Liver (tissue), 10 donors: ENCODE measurements at places on chromosomes 16 and 17. TPM values are rescaled to one million over a fixed set of nuclear protein-coding genes. Genes with fewer than 3 reads are reported as not detected.

GRCh38 chr17:27199948-27200347, 94.0 kb upstream of the WSB1 start:
- no peak overlapping the region for H3K4me3 ChIP-seq

- H3K4me3 ChIP-seq = no peak overlapping the region
- peaks cover 2% of the 10 kb centered on the region for H3K36me3 ChIP-seq
- H3K4me1 ChIP-seq = no peaks in the 10 kb centered on the region
- no peak overlapping the region for H3K27ac ChIP-seq
- no peaks in the 10 kb centered on the region for H3K27me3 ChIP-seq
These were observed 362.4 kb downstream of the SLC39A11 start for GRCh38 chr17:72730077-72730476.

DNA sequence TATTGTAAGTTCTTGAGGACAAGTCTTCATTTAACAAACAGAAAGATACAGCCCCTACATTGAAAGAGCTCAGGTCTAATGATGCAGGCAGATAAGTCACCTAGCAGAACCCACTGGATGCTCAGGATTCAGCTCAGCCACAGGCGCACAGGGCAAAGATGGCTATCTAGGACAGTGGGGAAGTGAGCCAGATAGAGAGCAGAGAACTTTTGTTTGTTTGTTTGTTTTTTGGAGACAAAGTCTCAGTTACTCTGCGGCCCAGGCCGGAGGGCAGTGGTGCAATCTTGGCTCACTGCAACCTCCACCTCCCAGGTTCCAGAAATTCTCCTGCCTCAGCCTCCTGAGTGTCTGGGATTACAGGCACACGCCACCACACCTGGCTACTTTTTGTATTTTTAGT, 20.4 kb downstream of the METTL2A start:
- no peaks in the 10 kb centered on the region for H3K4me1 ChIP-seq
- no peaks in the 10 kb centered on the region for H3K27me3 ChIP-seq
- DNase-seq = no peak

DNA sequence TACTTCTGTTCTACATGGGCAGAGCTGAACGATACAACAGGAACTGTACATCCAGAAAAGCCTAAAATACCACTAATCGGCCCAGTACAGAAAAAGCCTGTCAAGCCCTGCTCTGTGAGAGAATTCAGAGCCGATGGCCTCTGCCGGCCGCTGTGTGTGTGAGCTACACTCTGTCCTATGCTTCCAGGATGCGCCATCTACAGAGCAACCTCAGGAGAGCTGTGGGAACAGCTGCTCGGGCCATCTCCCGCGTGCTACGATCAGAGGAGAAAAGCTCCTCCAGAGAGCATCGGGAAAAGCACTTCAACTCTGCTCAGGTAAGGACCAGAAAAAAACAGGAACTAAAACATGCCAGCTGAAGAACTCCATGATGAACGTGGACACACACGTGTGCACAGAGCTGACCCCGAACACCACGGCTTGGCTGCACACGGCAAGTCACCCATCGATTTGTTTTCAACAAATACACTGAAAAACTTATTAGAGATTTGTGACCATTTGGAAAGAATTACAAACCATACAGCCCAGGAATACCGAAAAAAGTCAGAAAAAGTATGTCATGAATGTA, 115.9 kb downstream of the ANKRD11 start:
- H3K36me3 ChIP-seq = no peaks in the 10 kb centered on the region
- no peaks in the 10 kb centered on the region for H3K27me3 ChIP-seq
- no peak overlapping the region for H3K27ac ChIP-seq
- peaks cover 5% of the 10 kb centered on the region for H3K4me1 ChIP-seq
- H3K4me3 ChIP-seq = no peak overlapping the region

DNA sequence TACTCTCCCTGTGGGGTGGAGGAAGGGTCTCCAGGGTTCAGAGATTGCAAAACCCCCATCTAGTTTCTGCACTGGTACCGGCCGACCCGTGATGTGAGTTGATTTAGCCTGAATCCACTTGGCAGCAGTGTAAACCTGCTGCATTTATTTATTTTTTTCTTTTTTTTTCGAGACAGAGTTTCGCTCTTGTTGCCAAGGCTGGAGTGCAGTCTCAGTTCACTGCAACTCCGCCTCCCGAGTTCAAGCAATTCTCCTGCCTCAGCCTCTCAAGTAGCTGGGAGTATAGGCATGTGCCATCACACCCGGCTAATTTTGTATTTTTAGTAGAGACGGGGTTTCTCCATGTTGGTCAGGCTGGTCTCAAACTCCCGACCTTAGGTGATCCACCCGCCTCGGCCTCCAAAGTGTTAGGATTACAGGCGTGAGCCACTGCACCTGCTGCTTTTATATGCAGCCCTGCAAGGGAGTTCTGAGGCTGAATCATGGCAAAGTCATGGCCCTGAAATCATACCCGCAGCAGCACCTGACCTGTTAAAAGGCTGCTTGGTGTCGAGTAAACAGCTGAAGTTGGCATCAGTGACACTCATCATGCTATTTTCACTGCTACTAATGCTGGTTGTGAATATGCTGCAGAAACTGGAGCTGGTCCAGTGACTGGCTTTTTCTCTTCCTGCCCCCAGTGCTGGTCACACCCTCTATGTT, 21.4 kb downstream of the DEXI start:
- peaks cover 3% of the 10 kb centered on the region for H3K36me3 ChIP-seq
- H3K4me3 ChIP-seq = no peak overlapping the region
- peaks cover 62% of the 10 kb centered on the region for H3K4me1 ChIP-seq
- no peaks in the 10 kb centered on the region for H3K27me3 ChIP-seq
- no peak for DNase-seq

DNA sequence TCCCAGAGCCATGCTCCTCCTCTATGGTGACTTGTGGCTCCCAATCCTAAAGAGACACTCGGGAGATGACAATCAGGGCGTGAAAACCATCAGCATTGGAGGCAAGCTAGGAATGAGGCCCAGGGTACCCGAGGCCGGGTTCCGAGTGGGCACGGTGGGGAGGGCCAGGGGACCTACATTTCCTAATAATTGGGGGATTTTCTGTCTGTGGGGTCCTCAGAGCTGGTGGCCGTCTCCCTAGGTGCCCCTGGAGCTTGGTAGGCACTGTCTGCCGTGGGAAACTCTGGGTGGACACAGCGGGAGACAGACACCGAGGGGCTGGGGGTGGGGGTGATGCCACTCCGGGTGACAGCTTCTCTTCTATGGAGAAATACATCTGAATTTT, 312.5 kb upstream of the TNRC6C start:
- H3K4me1 ChIP-seq = no peaks in the 10 kb centered on the region
- H3K4me3 ChIP-seq = no peak overlapping the region
- no peak for DNase-seq
- H3K36me3 ChIP-seq = no peaks in the 10 kb centered on the region
- peaks cover 9% of the 10 kb centered on the region for H3K27me3 ChIP-seq

- no peak overlapping the region for H3K4me3 ChIP-seq
- no peak overlapping the region for H3K27ac ChIP-seq
- DNase-seq = no peak
- H3K36me3 ChIP-seq = peaks cover 10% of the 10 kb centered on the region
These were observed 6.4 kb downstream of the ZNF764 start for GRCh38 chr16:30551781-30552180.

CMTM1 gene
- total RNA-seq = 0.33 TPM

GRCh38 chr17:40937384-40937819, at the start of gene KRT23:
KRT23 (minus strand) TSS chr17:40937646; CDS start chr17:40936603, 1,043 bp downstream.
- no peaks in the 10 kb centered on the region for H3K27me3 ChIP-seq
- no peaks in the 10 kb centered on the region for H3K36me3 ChIP-seq
- DNase-seq = no peak
- no peak within 1 kb of the TSS for H3K4me3 ChIP-seq
- H3K27ac ChIP-seq = no peak within 1 kb of the TSS

- H3K4me3 ChIP-seq = no peak overlapping the region
- H3K27ac ChIP-seq = no peak overlapping the region
- no peaks in the 10 kb centered on the region for H3K27me3 ChIP-seq
- H3K36me3 ChIP-seq = no peaks in the 10 kb centered on the region
These were observed 328.0 kb upstream of the XYLT1 start for GRCh38 chr16:17798716-17799115.

- H3K36me3 ChIP-seq = peaks cover 4% of the 10 kb centered on the region
- H3K4me1 ChIP-seq = peaks cover 39% of the 10 kb centered on the region
- no peaks in the 10 kb centered on the region for H3K27me3 ChIP-seq
- no peak for DNase-seq
- no peak overlapping the region for H3K4me3 ChIP-seq
These were observed 7.3 kb upstream of the SERPINF1 start for GRCh38 chr17:1754430-1755112.

RPTOR gene
- total RNA-seq = 25.4 TPM

GRCh38 chr16:89338863-89339262, 121.4 kb downstream of the ZNF778 start:
- H3K4me1 ChIP-seq = no peaks in the 10 kb centered on the region
- H3K4me3 ChIP-seq = no peak overlapping the region

DNA sequence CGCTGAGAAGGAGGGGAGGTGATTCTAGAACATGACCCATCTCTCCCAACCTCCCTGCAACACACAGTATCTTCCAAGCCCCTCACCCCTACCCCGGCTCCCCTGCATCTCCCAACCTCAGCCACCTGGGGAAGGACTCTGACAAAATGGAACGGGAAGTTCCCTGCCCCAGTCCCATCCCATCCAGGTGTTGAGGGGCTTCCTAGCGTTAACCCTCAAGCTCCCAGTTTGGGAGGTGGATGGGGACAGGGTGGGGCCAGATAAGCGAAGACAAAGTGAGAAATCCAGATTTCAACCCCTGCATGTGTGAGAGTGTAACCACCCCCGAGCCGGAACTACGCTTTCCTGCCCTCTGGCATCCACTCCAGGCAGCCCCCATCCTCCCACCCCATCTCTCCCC, 1.8 kb downstream of the ZSCAN10 start:
- H3K4me1 ChIP-seq = peaks cover 9% of the 10 kb centered on the region
- no peak for DNase-seq

CASKIN1 gene
- total RNA-seq = 0.09 TPM

PRM2 gene
- not detected for total RNA-seq

TBC1D26 gene
- not detected for total RNA-seq

- H3K4me3 ChIP-seq = no peak overlapping the region
- H3K27me3 ChIP-seq = no peaks in the 10 kb centered on the region
- no peak for DNase-seq
- no peak overlapping the region for H3K27ac ChIP-seq
These were observed 4.4 kb downstream of the LITAF start for GRCh38 chr16:11582157-11582814.

SHCBP1 gene
- 21.2 TPM for total RNA-seq

NACA2 gene
- not detected for total RNA-seq

GRCh38 chr17:73470316-73470826, 158.6 kb upstream of the CDC42EP4 start:
- no peak overlapping the region for H3K27ac ChIP-seq
- no peak overlapping the region for H3K4me3 ChIP-seq
- no peak for DNase-seq
- no peaks in the 10 kb centered on the region for H3K36me3 ChIP-seq
- H3K4me1 ChIP-seq = no peaks in the 10 kb centered on the region

DNA sequence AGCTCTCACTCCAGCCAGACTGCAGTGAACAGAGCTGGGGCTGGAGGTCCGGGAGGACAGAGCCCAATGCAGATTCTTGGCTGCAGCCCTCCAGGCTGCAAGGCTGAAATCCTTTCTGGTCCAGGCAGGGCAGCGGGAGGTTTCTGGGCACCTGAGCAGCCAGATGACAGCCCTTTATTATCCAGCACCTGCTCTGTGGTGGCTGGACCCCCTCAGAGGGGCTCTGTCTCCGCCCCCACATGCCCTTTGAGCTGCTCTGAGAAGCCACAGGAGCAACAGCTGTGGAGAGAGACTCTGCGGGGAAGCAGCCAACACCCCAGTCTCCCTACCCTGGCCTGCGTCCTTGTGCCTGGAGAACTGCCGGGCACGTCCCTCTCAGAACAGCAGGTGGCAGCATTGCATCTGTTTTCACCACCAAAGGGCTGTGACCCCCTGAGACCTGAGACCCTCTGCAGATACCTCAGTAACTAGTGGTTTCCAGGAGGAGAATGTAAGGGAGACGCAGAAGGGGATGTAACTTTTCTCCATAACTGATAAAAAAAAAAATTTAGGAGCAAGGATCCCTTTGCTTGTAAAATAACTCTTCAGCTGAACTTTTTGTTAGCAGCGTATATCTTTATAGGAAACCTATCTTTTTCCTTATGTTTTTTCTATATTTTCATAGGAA, 3.7 kb upstream of the CNP start:
- peaks cover 16% of the 10 kb centered on the region for H3K4me1 ChIP-seq
- H3K36me3 ChIP-seq = no peaks in the 10 kb centered on the region
- no peaks in the 10 kb centered on the region for H3K27me3 ChIP-seq
- DNase-seq = peak; percentile 80

GRCh38 chr16:69930117-69930776, 20.9 kb upstream of the CLEC18A start:
- H3K4me1 ChIP-seq = no peaks in the 10 kb centered on the region
- peak; percentile 61 for DNase-seq
- H3K27ac ChIP-seq = no peak overlapping the region
- peaks cover 4% of the 10 kb centered on the region for H3K36me3 ChIP-seq

DNA sequence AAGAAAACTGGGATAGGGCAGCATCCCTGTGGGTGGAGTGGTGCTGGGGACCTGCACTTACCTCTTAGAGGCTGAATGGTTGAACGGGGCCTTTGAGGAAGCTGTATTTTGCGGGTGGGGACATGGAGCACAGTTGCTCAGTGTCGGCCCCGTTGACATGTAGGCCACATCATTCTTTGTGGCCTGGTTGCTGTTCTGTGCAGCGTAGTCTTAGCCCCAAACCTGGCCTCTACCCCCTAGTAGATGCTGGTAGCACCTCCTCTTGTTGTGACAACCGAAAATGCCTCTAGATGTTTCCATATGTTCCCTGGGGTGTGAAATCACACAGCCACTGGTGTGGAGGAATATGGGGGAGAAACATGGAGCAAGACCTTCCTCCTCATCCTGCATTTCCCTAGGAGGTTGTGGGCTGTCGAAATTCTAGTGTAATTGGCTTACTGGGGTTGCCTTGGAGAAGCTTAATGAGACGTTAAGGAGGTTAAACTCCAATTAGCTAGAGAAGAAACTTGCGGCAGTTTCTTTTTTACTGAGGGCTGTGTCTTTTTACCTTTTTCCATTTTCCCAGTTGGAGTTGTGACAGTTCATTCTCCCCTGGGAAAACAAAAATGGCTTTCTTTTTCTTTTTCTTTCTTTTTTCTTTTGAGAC, 9.4 kb downstream of the ABCC1 start:
- no peaks in the 10 kb centered on the region for H3K27me3 ChIP-seq
- no peaks in the 10 kb centered on the region for H3K4me1 ChIP-seq
- H3K27ac ChIP-seq = no peak overlapping the region
- H3K4me3 ChIP-seq = no peak overlapping the region
- DNase-seq = no peak
- no peaks in the 10 kb centered on the region for H3K36me3 ChIP-seq

BRIP1 gene
- total RNA-seq = 1.5 TPM

WBP2 gene
- 32.5 TPM for total RNA-seq

RNF167 gene
- total RNA-seq = 23.4 TPM
